Activated naive CD4-positive, alpha-beta T cell treated with anti-CD3 and anti-CD28 coated beads, Interleukin-2, amount 50 U/mL, for 16 hours (primary cell): ENCODE measurements at places on chromosomes 4 and X.

- DNase-seq, result no peak
Observed at GRCh38 chr4:118139241-118139640, 105.0 kb downstream of the NDST3 start.

GRCh38 chr4:103002551-103002950, 17.0 kb downstream of the SLC9B1 start:
- DNase-seq, result no peak

DNA sequence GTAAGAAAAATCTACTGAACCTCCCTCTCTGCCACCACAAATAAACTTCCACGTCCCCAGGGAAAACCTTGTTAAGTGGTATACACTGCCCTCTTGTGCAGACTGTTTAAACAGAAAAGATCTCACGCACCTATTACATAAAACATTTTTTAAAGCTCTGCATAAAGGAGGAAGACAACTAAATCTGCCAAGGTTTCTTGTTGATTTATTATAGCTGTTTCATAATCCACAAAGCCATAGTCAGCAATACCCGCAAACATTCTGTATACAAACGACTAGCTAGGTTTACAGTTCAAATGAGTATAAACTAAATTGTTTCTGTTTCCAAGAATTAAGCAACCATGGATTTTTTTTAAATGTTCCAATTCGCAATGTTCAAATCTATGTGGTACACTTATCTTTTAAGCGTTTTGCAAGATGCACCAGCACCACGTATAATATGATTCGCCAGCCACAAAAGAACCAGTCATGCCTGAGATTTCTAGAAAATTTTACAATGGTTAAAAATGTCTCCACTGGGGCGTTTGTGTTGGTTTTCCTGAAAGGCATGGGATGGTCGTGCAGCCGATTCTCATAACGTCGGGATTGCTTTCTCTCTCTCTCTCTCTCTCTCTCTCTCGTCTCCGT, 164.6 kb downstream of the PRKX start:
- no peak for DNase-seq

GRCh38 chr4:59689149-59689548, 1511.0 kb upstream of the ADGRL3 start:
- no peak for DNase-seq

DNA sequence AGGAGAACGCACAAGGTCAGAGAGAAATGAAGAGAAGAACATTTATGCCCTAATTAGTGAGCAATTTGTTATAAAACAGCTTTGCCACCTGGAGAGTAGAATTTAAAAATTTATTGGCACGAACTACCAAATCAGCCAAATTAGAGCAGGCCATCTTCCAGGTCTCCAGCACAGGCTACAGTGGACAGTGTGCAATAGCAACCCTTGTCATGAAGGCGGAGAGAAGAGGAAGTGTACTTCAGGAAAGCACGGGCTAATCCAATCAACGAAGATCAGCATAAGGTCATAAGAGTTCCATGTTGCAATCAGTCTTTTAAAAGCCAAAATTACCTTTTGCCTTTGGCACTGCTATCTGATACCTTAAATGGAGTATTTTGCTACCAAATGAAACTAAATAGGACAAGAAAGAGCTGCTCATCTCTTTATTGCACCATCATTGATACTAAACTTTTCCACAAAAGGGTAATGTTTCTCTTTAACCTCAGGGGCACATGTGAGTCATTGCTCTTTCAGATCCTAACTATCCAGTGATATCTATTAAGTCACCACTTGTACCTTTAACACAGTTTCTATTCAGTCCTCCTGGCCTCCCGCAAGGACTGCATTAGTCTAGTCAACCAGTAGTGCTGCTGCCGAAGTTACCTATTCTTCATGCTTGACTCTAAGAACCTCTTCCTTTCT, 19.9 kb downstream of the ANK2 start:
- no peak for DNase-seq

DNA sequence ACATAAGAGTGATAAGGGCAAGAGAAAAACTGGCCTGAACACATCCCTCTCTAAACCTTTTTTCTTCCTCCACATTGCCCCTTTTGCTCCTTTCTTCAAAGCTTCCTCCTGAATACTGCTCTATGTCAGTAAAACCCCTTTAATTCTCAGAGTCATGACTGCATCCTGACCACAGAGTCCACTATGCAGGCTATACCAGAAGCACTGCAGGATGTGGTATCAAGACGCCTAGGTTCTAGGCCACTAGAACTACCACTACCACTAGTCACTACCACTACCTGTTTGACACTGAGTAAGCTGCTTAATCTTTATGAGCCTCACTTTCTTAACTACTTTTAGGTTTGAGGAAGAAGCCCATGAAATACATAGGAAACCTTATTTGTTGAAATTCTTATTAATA, 38.7 kb downstream of the ARHGEF9 start:
- no peak for DNase-seq

DNA sequence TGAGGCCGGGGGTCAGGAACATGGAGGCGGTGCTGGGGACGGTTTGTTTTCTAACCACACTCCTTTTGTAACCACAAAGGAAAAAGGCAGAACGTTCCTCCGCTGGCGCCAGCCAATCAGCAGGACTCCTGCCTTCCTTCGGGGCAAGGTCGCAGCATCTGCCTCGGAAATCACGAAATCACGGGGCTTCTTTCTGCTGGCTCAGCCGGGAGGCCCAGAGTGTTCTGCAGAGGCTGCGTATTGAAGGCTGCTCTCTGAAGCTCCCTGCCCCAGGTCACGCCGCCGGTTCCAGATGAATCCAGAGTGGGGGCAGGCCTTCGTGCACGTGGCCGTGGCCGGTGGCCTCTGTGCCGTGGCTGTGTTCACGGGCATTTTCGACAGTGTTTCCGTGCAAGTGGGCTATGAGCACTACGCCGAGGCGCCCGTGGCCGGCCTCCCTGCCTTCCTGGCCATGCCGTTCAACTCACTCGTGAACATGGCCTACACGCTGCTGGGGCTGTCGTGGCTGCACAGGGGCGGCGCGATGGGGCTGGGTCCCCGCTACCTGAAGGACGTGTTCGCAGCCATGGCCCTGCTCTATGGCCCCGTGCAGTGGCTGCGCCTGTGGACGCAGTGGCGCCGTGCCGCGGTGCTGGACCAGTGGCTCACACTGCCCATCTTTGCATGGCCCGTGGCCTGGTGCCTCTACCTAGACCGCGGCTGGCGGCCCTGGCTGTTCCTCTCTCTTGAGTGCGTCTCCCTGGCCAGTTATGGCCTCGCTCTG, 9.4 kb downstream of the TMEM187 start:
- DNase-seq, result no peak

DNA sequence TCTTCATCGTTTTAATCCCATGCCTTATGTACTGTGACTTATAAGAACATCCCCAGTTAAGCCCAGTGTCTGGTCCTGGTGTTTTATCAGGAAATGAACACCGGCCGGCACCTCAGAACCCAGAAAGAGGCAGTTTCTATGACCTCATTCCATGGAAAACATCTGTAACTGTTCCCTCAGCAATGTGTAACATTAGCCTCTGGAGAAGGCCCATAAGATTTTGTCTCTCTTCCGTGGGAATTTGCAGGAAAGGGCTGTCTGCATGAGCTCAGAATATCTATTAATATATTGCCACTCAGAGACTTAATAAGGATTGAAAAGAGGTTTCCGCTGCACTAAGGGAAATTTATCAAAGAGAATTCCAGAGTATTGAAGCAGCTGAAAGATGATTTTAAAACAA, 3.1 kb upstream of the TCEANC start:
- DNase-seq, result no peak

DNA sequence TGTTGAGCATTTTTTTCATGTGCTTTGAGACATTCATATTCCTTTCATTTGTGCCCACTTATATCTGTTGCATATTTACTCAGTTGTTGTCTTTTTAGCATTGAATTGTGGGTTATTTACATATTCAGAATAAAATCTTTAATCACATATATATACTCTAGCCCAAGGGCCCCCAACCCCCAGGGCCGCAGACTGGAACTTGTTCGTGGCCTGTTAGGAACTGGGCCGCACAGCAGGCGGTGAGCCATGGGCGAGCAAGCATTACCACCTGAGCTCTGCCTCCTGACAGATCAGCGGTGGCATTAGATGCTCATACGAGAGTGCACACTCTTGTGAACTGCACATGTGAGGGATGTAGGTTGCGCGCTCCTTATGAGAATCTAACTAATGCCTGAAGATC, 480.6 kb downstream of the KCTD8 start:
- no peak for DNase-seq

DNA sequence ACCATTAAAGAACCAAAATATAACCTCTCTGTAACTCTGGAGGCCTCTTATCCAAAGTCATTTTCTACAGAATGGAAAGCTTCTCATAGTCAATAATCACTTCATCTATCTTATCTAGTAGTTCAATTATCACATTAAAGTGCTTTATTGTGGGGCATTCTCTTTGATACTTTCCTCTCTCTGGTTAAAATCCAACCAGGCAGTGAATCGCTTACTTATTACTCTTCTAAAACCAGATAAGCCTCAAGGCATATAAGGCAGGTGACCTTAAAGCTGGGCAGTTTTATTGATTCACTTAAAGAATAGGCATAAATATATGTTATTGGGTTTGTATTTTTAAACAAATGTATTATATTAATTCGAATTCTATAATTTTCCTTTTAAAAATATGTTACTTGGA, 2162.1 kb upstream of the TENM3 start:
- no peak for DNase-seq

GRCh38 chr4:23234716-23235115, 542.0 kb downstream of the GBA3 start:
- no peak for DNase-seq

DNA sequence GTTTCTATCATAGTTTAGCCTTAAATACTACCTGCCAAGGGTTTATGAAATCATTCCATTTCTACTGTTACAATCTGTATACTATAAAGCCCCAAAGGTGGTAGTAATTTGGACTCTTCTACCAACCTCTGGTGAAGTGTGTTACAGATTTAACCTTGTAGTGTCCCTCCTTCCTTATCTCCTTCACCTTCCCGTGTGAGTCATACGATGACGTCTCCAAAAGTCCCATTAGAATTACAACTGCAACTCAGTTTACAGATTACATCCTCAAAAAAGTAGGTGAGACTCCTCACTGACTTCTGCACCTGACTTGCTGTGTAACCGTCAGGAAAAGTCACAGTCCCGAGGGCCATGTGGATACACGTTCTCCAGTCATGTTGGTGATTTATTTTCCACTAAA, 219.0 kb downstream of the DCTD start:
- no peak for DNase-seq

DNA sequence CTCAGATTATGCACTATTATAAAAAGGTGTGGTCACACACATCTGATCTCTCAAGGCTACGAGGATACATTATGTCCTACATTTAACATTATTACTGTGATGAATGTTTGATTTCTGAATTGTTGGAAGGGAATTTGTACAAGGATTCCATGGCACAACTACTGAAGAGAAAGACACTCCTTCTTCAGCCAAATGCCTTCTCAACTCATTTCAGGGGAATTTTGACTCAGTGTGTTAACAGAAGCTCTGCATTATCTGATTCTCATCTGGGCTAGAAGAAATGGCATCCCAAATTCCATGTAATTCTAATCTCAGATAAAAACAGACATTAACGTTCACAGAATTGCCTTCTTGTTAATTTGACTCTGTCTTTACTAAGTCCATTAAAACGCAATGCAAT, 477.7 kb downstream of the PDGFC start:
- no peak for DNase-seq

DNA sequence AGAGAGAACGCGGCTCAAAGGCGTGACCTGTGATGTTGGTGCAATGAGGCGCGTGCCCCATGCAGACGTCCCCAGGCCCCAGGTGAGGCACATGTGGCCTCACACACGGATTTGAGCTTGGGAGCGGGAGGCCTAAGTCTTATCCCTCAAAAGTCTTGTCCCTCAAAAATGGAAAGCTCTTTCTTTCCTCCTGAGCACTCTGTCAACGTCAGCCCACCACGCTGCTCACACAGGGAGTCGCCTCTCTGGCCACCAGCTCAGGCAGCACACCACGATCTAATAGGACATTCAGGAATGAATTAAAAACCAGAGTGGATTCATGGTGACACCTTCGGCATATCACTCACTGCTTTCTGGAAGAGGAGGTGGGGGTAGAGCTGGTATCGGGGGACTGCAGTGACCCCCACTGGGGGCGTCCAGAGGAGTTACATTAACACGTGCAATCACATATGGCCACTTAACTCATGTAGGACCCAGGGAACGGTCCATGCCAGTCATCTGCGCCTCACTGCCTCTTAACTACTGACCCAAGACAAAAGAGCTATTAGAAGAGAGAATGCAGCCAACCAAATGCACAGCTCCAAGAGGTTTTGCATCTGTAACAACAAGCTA, 21.9 kb upstream of the CYP4V2 start:
- no peak for DNase-seq

GRCh38 chr4:41339812-41340809, 83.4 kb downstream of the UCHL1 start:
- DNase-seq, result no peak

GRCh38 chr4:100876546-100876945, 358.7 kb upstream of the EMCN start:
- DNase-seq, result no peak

GRCh38 chr4:128163177-128164117, 102.3 kb downstream of the LARP1B start:
- DNase-seq, result no peak

GRCh38 chr4:159516556-159517140, 413.8 kb downstream of the RAPGEF2 start:
- no peak for DNase-seq

- DNase-seq, result no peak
Observed at GRCh38 chrX:100999451-100999850, 29.9 kb downstream of the ARL13A start.

- no peak for DNase-seq
Observed at GRCh38 chrX:85108165-85108564, 104.5 kb downstream of the APOOL start.

DNA sequence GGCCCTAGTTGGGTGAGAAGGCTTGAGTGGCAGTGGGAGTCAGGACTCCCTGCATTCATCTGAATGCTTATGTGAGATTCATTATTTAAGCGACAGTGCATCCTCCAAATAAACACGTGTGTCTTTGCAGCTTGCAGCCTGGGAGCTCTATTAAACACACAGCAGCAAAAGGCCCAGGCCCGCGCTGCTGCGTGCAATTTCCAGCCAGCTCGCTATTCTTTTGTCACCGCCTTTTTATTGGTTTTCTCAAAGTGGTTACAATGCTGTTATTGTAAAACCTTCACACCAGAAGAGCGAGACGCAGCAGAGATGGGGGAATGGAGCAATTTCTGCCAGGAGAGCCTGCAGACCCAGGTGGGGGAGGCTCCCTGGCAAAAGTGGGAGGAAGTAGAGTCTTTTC, 252.5 kb downstream of the BCOR start:
- DNase-seq, result no peak
